ENCODE measurements at places on chromosomes 16 and 17.

- no peak overlapping the region for H3K27ac ChIP-seq
- H3K4me3 ChIP-seq: no peak overlapping the region
- DNase-seq: no peak
Observed at GRCh38 chr16:54026456-54026855, 260.1 kb downstream of the IRX3 start.

DNA sequence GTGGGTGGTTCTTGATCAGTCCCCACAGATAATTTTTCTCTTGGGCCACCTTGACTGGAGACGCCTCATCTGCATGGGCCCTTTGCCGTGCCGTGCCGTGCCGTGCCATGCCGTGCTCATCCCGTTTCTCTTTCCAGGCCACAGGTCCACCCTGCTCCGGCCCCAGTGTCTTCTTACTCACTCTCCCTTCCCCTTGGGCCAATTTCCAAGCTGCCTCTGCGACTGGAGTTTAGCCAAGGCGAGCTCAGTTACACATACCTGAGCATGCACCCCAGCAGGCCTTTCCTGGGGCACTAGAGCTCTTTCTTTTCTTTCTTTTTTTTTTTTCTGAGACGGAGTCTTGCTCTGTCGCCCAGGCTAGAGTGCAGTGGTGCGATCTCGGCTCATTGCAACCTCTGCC, 40.5 kb upstream of the MGAT5B start:
- H3K27ac ChIP-seq: no peak overlapping the region
- H3K36me3 ChIP-seq: no peaks in the 10 kb centered on the region
- H3K4me3 ChIP-seq: no peak overlapping the region
- peaks cover 8% of the 10 kb centered on the region for H3K27me3 ChIP-seq
- H3K4me1 ChIP-seq: peaks cover 2% of the 10 kb centered on the region

DNA sequence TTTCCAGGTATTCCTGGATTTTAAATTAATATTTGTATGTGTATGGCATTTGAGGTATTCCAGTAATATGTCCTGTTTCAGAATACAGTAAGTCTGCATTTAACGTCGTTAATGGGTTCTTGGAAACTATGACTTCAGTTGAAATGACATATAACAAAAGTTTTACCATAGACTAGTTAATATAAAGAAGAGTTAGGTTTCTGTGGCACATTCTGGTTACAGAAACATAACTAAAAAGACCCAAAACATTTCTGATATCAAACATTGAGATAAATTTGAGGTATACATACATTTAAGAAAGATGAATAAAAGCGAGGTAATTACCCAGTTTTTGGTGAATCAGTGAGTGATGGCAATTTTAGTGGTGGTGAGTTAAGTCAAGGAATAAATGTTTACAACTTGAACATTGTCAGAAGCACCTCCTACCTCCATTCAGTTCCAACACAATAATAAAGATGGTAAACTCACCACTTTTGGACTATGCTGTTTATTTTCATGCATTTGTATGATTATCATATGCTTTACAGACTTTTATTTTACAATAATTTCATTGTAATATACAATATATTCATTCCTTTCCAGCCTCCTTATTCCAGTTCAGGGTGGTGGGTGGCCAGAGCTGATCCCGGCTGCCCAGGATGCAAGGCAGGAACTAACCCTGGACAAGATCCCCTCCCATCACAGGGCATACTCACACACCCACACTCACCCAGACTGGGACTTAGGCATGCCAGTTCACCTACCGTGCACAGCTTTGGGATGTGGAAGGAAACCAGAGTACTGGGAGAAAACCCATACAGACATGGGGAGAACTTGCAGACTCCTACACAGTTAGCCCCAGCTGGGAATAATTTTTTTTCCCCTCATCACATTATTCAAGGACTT, 9.7 kb downstream of the LUC7L3 start:
- DNase-seq: no peak
- no peak overlapping the region for H3K4me3 ChIP-seq
- H3K27ac ChIP-seq: peak overlapping the region; percentile 69
- peaks cover 31% of the 10 kb centered on the region for H3K4me1 ChIP-seq
- H3K36me3 ChIP-seq: peaks cover 24% of the 10 kb centered on the region

- H3K27ac ChIP-seq: no peak overlapping the region
- no peaks in the 10 kb centered on the region for H3K36me3 ChIP-seq
- H3K4me1 ChIP-seq: no peaks in the 10 kb centered on the region
- no peak for DNase-seq
Observed at GRCh38 chr17:10754109-10754508, 24.3 kb upstream of the TMEM220 start.

DNA sequence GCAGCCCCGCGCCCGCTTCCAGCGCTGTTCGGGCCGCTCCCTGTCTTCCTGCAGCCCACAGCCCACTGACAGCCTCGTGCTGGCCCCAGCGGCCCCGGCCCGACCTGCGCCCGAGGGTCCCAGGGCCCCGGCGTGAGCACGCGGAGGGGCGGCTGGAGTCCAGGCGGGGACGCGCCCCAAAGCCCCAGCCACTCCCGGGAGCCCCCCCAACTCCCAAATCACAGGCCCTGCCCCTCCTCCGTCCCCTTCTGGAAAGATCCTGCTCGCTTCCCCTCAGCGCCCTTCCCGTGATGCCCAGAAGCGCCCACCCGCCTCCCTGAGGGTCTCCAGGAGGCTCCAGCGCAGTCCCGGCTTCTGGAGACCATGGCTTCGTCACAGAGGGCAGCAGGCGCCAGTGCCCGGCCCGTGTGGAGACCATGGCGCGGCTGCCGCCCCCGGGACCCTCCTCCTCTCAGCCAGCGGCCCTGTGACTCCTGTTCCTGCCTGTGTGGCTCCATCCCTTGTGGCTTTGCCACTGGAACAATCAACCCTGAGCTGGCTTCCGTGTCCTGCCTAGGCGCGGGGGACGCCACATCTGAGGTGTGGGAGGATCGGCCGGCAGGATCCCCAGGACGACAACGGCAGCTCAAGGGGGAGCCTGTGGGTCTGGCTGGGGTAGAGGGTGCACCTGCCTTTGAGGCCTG, 3.9 kb downstream of the UTS2R start:
- no peak overlapping the region for H3K27ac ChIP-seq
- no peaks in the 10 kb centered on the region for H3K36me3 ChIP-seq
- peaks cover 35% of the 10 kb centered on the region for H3K27me3 ChIP-seq
- DNase-seq: no peak

DNA sequence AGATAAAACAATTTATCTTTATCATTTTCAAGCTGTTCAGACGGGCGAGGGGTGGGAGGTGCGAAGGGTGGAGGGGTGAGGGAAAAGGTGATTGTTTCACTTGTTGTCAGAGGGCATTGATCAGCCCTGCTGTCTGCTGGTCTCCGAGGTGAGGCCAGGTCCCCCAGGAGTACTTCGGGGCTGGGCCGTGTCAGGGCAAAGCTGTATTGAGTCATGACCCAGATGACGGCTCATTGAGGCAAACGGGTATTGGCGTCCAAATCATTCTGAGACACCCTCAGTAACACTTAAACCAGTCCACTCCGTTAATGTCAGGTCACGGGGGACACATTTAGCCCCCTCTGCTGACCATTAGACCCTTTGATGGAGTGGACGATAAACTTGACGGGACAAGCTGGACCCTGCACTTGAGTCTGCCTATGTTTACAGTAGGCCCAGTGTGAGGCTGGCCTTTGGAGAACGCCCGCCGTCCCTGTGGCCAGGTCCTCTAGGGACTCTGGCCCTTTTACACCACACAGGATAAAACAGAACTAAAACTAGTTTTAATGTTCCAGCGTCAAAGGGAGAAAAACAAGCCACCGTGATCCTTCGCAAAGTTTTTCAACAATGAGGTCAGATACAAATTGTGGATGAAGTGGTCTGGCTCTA, 502.2 kb upstream of the ZFHX3 start:
- peaks cover 11% of the 10 kb centered on the region for H3K27me3 ChIP-seq
- H3K36me3 ChIP-seq: no peaks in the 10 kb centered on the region
- no peaks in the 10 kb centered on the region for H3K4me1 ChIP-seq
- no peak for DNase-seq
- no peak overlapping the region for H3K27ac ChIP-seq

DNA sequence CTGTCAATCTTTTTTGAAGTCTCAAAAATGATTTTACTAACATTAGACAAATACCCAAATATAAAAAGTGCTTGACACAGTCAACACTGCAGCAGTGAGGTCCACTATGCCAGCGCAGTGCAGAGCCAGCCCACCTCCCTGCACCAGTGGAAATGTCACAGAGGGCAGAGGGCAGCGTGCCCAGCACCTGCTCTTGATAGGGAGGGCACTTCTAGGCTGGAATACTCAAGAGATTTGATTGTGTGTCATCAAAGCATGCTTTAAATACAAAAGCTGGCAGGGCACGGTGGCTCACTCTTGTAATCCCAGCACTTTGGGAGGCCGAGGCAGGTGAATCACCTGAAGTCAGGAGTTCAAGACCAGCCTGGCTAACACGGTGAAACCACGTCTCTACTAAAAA, 136.0 kb downstream of the ANKRD11 start:
- peaks cover 40% of the 10 kb centered on the region for H3K36me3 ChIP-seq
- peaks cover 69% of the 10 kb centered on the region for H3K4me1 ChIP-seq
- no peaks in the 10 kb centered on the region for H3K27me3 ChIP-seq
- no peak for DNase-seq

DNA sequence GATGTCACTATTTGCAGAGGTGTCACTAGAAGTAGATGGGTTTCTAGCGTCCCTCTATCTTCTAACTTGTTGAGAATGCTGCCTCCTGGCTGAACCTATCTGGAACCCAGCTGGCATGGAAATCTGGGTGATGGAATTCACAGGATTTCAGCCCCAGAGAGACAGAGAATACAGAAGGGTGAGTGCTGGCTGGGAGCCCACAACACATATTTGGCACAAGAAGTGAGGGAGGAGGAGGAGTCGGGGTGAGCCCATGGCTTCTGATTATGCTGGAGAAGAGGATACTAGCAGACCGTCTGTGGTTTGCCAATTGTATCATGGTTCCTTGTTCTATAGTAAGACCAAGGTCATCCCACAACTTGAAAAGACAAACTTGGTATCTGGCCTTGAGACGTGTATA, 557.8 kb upstream of the SALL1 start:
- H3K27ac ChIP-seq: no peak overlapping the region
- H3K27me3 ChIP-seq: no peaks in the 10 kb centered on the region
- no peak for DNase-seq
- H3K36me3 ChIP-seq: no peaks in the 10 kb centered on the region

DNA sequence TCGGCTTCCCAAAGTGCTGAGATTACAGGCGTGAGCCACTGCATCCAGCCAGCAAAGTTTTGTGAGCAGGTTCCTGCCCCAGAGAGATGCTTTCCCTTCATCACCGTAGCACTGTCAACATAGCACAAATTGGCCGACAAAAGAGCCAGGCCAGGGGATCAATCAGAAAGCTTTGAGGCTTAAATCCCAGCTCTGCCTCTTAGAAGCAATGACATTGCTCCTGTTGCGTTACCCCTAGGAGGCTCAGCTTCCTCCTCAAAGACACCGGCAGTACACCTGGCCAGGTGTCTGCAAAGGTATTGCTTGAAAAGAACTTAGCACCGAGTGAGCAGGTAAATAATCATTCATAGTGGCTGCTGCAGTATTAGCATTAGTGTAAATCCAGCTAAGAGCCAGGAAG, 86.5 kb downstream of the NDE1 start:
- no peaks in the 10 kb centered on the region for H3K27me3 ChIP-seq
- H3K4me3 ChIP-seq: no peak overlapping the region
- no peak overlapping the region for H3K27ac ChIP-seq
- H3K4me1 ChIP-seq: no peaks in the 10 kb centered on the region

GRCh38 chr16:89853306-89853993, 19.9 kb upstream of the TCF25 start:
- no peak for DNase-seq
- H3K36me3 ChIP-seq: no peaks in the 10 kb centered on the region
- H3K27ac ChIP-seq: no peak overlapping the region
- H3K4me1 ChIP-seq: no peaks in the 10 kb centered on the region

- H3K27ac ChIP-seq: no peak overlapping the region
- no peak for DNase-seq
- H3K27me3 ChIP-seq: no peaks in the 10 kb centered on the region
- no peaks in the 10 kb centered on the region for H3K36me3 ChIP-seq
- H3K4me3 ChIP-seq: no peak overlapping the region
Observed at GRCh38 chr16:48910214-48910613, 300.2 kb upstream of the N4BP1 start.

DNA sequence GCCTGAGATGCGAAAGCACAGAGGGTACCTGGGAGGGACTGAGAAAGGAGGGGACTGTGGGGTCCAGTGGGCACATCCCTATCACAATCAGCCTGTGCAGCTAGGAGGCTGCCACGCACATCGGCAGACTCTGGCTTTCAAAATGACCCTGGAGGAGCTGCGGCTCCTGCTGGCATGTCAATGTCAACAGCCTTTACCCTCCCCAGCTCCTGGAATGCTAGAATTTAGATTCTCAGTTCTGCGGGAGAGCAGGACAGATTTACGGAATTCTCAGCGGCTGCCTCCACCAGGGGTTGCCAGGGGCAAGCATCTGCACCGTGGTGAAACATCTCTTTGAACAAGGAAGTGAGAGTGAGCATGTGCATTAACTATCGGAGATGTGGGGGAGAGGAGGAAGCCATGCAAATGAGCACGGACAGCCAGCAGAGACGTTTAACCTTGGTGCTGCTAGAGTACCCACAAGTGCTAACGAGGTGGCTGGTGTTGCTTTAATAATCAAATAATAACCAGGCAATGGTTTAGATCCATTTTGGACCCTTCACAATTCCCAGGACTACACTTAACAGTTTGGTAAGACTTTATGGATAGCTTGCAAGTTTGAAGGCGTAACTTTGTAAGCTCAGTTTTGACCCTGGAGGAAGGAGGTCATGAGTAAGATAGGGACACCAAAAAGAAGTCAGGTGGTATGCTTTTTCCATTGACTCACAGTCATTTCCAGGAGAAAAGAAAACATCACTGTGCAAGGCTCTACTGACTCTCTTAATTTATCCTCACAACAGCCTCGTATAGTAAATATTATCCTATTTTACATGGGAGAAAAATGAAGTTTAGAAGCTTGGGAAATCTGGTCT, 54.1 kb downstream of the XYLT1 start:
- H3K4me1 ChIP-seq: peaks cover 41% of the 10 kb centered on the region
- peak; percentile 49 for DNase-seq
- peak overlapping the region; percentile 97 for H3K27ac ChIP-seq

- H3K27me3 ChIP-seq: peaks cover 21% of the 10 kb centered on the region
- H3K27ac ChIP-seq: no peak overlapping the region
- peaks cover 6% of the 10 kb centered on the region for H3K4me1 ChIP-seq
- peaks cover 9% of the 10 kb centered on the region for H3K36me3 ChIP-seq
- no peak for DNase-seq
Observed at GRCh38 chr17:27376637-27377547, 79.4 kb upstream of the KSR1 start.

GRCh38 chr16:77117707-77118106, 73.3 kb upstream of the MON1B start:
- no peak overlapping the region for H3K27ac ChIP-seq
- no peaks in the 10 kb centered on the region for H3K27me3 ChIP-seq
- DNase-seq: no peak
- no peaks in the 10 kb centered on the region for H3K4me1 ChIP-seq
- no peaks in the 10 kb centered on the region for H3K36me3 ChIP-seq
- H3K4me3 ChIP-seq: no peak overlapping the region

- H3K27me3 ChIP-seq: no peaks in the 10 kb centered on the region
- no peaks in the 10 kb centered on the region for H3K36me3 ChIP-seq
- no peak for DNase-seq
Observed at GRCh38 chr17:310111-311010, 42.2 kb downstream of the RPH3AL start.

Measured in activated T-helper 2 cell treated with anti-CD3 and anti-CD28 coated beads, Interferon-gamma antibody, Interleukin-2, Interleukin-4, amounts not matched to agents 10 μg/mL and 5 μg/mL and 100 μg/mL, durations not matched to agents 14 hours and 24 hours and 36 hours (primary cell).